ENCODE measurements at places on chromosomes 5 and 9.

- no peak for DNase-seq
Measured at GRCh38 chr9:123048748-123049147, 15.3 kb downstream of the GPR21 start.

- no peak for DNase-seq
Measured at GRCh38 chr5:103498800-103499551, 63.6 kb downstream of the NUDT12 start.

GRCh38 chr5:82538339-82539034, 260.3 kb upstream of the RPS23 start:
- no peak for DNase-seq

DNA sequence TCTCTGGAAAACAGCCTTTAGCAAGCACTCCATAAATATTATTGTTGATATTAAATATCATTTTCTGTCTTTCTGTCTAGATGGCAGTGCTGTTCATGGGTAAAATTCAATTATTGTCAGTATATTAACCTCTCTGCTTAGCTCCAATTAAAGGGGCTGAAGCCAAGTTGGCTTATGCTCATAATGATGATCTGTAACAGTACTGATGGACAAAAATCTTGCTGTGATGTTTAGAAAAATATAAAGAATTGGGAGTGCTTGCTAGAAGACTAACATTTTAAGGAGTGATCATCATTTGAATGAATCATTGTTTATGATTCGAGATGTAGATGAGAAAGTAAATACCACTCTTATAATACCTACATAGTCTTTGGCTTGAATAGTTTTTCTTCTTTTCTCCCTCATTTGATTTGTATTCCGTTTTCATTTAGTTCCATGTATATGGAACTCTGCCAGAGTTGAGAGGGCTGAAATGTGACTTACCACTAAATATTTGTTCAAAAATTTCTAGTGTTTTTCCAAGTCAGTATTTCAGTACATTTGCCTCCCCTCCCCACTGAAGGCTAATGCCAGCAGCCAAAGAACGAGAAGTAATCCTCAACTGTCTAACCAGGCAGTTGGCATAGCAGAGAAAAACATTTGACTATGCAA, 538.3 kb downstream of the CSNK1G3 start:
- no peak for DNase-seq

GRCh38 chr5:151125421-151125820, 32.2 kb downstream of the ANXA6 start:
- DNase-seq: no peak
